ENCODE measurements at places on chromosomes 3 and 15.

- peak; percentile 98 for DNase-seq
Measured at GRCh38 chr15:77295446-77295845, 124.5 kb downstream of the PEAK1 start.

DNA sequence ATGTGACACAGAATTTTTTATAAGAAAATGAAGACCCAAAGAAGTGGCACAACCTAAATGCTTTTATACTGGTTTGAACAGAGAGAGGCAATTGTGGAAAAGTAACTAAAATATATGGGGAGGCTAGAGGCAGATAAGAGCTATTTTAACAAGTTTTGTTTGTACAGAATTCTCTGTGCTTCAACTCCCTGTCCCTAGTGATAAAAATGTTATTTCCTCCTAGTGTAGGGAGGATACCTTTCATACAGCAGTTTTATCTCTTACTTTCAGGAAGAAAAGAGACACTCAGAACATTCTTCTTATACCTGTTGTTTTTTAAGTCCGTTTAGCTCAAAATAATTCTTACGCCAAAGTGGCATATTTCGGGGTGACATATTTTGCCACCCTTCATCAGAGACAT, 21.2 kb upstream of the ZNF639 start:
- DNase-seq, result no peak

- DNase-seq, result no peak
Measured at GRCh38 chr3:40876009-40876408, 323.3 kb upstream of the CTNNB1 start.

DNA sequence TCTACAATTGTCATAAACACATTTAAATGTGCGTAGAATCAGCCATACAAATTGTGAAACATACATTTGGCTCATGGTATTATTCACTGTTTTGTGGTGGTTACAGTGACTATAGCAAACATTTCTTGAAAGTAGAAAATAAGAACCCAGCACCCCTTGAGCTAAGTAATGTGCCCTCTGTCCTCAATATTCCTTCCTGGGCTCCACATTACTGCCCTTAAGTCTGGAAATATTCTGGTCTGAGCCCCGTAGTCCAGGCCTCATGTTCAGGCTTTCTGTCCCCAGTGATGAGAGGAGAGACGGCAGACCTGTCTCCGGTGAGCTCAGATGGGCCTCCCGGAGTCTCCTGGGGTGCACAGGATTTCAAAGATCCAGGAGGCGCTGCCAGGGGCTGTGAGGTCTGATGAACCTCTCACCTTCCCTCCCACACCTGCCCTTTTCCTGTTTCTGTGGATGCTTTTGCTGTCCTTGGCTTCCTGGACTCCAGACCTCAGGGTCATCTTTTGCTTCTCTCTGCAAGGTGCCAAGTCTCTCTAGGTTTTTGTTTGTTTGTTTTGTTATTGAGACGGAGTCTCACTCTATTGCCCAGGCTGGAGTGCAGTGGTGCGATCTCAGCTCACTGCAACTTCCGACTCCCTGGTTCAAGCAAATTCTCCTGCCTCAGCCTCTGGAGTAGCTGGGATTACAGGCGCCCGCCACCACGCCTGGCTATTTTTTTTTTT, 8.8 kb upstream of the MUC20 start:
- no peak for DNase-seq

GRCh38 chr3:71372911-71373637, 210.5 kb downstream of the FOXP1 start:
- DNase-seq, result no peak

DNA sequence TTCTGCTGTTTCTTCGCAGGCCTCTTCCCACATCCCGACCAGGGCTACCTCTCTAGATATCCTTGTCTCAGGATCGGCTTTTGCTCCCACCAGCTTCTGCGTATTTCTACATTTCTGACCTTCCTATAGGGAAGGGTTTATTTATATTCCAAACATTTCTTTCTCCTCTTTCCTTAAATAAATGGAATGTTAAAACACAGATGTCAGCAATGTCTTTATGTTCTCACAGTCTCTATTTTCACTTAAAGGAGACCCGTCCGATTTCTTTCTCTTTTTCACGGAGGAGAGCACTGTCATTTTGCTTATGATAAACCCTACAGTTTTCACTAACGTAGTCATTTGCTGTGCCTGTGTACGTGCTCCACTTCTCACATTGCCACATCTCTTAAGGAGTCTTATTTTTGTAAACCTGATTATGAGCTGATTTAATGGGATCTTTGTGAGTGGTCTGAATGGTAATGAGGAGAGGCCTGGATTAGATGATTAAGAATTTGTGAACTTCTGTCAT, 630 bp downstream of the KIF15 start:
- peak; percentile 17 for DNase-seq

GRCh38 chr15:29376590-29376989, 107.0 kb upstream of the NSMCE3 start:
- DNase-seq, result no peak

GRCh38 chr3:186519021-186519658, 25.0 kb downstream of the CRYGS start:
- DNase-seq, result no peak

DNA sequence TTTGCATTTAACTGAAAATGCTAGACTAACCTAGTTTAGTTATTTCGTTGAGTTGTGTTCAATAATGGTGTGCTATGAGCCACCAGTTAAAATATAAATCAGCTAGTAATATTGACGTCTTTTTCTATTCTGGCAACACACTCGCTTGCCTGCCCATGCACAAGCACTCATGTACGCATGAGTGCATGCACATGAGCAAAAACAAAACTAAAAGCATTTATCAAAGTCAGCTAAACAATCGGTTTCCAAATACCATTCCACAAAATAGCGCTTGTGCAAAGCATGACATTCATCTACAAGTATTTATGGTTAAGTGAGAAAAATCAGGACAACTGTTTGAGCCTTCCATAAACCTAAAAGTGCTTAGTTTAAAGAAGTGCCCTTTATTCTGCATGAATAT, 13.1 kb upstream of the SAMMSON start:
- DNase-seq, result no peak

- no peak for DNase-seq
Measured at GRCh38 chr3:188000361-188000861, 153.5 kb upstream of the LPP start.

GRCh38 chr3:46960081-46960701, 16.4 kb downstream of the CCDC12 start:
- peak; percentile 71 for DNase-seq

GRCh38 chr3:197791113-197791891, at the start of gene LRCH3:
Gene LRCH3, plus strand, starts transcription at chr3:197791254. Its CDS starts 25 bp downstream, at chr3:197791279.
- peak; percentile 56 for DNase-seq

GRCh38 chr3:111980716-111981456, 2.1 kb downstream of the ABHD10 start:
- no peak for DNase-seq

GRCh38 chr15:96408591-96409183, 78.2 kb downstream of the NR2F2 start:
- no peak for DNase-seq

DNA sequence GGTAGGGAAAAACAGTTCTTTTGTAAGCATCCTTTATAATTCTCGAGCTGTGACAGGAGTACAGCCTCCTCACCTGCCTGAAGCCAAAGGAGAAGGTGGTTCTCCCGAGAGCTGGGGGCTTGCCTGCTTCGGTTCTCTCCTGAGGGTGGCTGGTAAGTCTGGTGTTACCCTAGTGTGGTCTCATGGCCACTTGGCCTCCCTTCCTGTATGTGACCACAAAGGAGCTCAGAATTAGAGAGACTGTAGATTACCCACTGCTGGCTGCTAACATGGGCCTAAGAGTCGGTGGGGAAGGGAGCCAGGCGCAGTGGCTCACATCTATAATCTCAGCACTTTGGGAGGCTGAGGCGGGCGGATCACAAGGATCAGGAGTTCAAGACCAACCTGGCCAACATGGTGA, 12.6 kb downstream of the PDHB start:
- DNase-seq, result no peak

GRCh38 chr3:107275511-107275910, 101.7 kb upstream of the CCDC54 start:
- DNase-seq, result no peak

DNA sequence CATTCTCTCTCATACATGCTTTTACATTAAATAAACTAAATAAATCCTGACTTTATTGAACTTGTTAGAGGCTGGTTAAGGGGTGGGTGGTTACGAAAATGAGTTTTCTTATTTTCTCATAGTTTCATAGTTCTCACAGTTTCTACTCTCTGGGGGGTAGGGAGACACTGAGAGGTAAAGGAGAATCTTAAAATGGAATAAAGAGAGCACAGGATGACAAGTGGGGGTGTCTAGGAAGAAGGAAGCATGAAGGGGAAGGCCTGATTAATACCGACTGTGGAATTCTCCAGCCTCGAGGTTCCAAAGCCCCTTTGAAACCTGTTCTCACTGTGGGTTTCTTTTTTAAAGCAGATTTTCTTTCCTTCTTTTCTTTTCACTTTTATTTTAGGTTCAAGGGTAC, 66.4 kb upstream of the TRA2B start:
- DNase-seq, result no peak

DNA sequence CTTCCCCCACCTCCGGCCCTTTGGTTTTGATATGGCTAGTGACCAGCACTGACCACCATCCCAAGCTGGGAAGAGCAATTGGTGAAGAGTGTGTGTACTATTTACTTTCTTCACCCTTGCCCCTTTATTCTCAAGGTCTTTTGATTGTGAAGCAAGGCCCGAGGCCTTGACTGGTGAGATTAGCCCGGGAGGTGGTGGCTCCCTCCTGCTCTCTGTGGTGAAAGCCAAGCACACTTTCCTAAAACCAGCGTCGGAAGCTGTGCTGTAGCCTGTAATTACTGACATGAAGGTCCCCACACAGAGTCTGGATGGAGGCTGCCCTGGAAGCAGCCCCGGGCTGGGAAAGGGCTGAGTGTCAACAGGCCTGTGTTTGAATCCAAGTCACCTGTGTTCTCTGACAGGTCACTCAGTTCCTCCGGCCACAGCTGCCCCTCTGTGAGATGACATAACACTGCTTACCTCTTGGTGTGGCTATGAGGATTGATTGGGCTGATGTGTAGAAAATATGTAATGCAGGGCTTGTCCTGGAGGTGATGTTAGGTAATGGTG, 60.5 kb upstream of the PRR23C start:
- DNase-seq, result no peak

- DNase-seq, result no peak
Measured at GRCh38 chr3:194468086-194468485, 18.7 kb downstream of the ATP13A3 start.
